ENCODE measurements at places on chromosomes 16 and 17.

DNA sequence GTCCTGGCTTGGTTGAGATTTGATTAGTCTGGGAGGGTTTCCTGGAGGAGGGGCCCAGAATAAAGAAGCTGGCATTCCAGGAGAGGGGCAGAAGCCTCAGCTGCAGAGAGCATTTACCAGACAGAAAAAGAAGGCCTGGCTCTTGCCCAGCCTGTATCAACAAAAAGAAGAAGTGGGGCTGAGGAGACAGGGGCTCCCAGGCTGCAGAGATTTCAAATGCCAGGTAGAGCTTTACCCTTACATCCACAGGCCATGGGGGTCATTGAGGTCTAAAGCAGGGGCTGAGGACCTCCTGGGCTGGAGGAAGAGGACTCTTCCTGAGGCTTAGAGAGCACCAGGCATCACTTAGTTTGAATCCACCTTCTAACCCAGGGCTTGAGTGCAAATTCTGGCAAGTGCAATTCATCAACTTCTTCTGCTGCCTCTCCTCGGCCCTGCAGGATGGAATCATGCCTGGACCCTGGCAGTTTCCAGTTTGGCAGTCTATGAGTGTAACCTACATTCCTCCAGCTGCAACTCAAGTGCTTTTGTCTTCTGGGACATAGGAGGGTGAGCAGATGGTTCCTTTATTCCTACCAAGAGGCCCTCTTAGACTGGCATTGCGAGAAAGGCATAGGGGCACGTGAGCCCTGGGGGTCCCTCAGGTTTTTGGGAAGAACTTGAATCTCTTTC is 15.3 kb downstream of the CA7 start:
- DNase-seq: no peak

DNA sequence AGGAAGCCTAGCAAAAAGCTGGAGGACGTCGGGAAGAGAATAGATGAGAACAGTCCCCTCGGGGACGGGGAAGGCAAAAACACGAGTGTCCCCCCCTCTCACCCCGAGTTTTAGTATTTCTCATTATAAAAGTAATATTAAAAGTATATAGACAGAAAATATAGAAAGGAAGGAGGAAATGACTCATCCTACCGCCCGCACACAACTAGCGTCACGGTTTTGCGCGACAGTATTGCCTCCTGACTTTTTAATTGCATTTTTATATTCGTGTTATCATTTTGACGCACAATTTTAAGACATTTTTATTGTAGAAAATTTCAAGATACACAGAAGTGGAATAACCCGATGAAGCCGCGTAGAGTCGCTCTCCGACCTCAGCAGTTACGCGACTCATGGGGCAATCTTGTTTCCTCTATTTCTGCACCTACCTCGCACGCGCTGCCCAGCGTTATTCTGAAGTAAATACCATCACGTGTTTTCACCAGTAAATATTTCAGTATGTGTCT is 652 bp upstream of the SLC25A19 start:
- DNase-seq: no peak

GRCh38 chr16:86509759-86510464 is 415 bp upstream of the FOXF1 start:
- DNase-seq: no peak

- no peak for DNase-seq
These were observed 13.2 kb upstream of the CUEDC1 start for GRCh38 chr17:57968456-57968855.

- DNase-seq: no peak
These were observed 270.7 kb downstream of the NTN1 start for GRCh38 chr17:9291912-9292560.

GRCh38 chr16:66058832-66059231 is 307.7 kb upstream of the CDH5 start:
- DNase-seq: no peak

- DNase-seq: no peak
These were observed 138.7 kb downstream of the GAS7 start for GRCh38 chr17:10059684-10060211.

- DNase-seq: no peak
These were observed 5.0 kb downstream of the FOXK2 start for GRCh38 chr17:82524540-82524939.

GRCh38 chr16:50068550-50068949 is 2.8 kb downstream of the HEATR3 start:
- DNase-seq: no peak

- no peak for DNase-seq
These were observed 16.6 kb downstream of the PLXDC1 start for GRCh38 chr17:39134878-39135277.

- DNase-seq: no peak
These were observed 99.2 kb downstream of the NTN1 start for GRCh38 chr17:9120471-9120870.
